ENCODE measurements at places on chromosomes 1 and 21.

- no peak for DNase-seq
Observed at GRCh38 chr1:118479351-118479750, 294.3 kb upstream of the SPAG17 start.

GRCh38 chr1:99119188-99119587 is 114.5 kb upstream of the PLPPR5 start:
- no peak for DNase-seq

- no peak for DNase-seq
Observed at GRCh38 chr1:177857285-177857684, 112.6 kb downstream of the SEC16B start.

- no peak for DNase-seq
Observed at GRCh38 chr1:97841338-97841737, 79.5 kb downstream of the DPYD start.

DNA sequence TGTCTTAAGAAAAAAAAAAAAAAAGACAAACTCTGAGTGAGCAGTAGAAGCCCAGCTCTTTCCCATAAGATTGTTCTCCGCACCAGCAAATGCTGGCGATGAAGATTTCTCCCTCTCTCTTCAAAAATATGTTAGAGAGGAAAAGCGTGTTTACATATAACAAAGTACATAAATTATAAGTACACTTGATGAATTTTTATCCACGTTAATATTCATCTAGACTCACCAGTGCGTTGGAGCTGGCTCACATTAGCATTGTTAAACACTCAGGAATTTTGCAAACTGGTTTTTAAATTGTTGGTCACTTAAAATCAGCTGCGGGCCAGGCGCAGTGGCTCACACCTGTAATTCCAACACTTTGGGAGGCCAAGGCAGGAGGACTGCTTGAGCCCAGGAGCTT is 56.0 kb downstream of the RUNX3 start:
- no peak for DNase-seq
